ENCODE measurements at places on chromosomes 16 and 17. TPM values are rescaled to one million over a fixed set of nuclear protein-coding genes. Genes with fewer than 3 reads are reported as not detected.

GRCh38 chr16:75629132-75629531, 6.1 kb upstream of the ADAT1 start:
- DNase-seq, result no peak

Gene VTN
- 8.7 TPM for total RNA-seq

- no peak for DNase-seq
Observed at GRCh38 chr17:57016071-57016763, 38.3 kb downstream of the SCPEP1 start.

GRCh38 chr17:78714534-78714933, 67.5 kb downstream of the CYTH1 start:
- no peak for DNase-seq
